ENCODE measurements at places on chromosomes 6 and 20.

- no peak for DNase-seq
These were observed 137.0 kb upstream of the TNFAIP3 start for GRCh38 chr6:137729866-137730629.

DNA sequence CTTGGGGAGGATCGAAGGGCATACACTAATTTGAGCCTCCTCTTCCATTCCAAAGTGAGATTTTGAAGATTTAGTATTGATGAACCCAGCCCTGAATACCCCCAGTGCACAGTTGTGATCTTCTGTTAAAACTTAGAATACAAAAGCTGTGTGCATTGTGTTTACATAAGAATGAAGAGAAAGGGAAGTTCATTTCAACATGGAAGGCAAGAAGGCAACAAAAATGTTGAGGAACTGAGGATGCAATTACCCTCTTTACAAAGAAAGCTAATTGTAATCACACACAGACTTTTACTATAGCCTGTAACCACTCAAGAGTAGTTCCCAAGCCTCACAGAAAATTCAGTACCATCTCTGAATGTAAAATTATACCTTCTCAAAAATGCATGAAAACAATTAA, 49.3 kb downstream of the GFOD1 start:
- DNase-seq, result no peak

DNA sequence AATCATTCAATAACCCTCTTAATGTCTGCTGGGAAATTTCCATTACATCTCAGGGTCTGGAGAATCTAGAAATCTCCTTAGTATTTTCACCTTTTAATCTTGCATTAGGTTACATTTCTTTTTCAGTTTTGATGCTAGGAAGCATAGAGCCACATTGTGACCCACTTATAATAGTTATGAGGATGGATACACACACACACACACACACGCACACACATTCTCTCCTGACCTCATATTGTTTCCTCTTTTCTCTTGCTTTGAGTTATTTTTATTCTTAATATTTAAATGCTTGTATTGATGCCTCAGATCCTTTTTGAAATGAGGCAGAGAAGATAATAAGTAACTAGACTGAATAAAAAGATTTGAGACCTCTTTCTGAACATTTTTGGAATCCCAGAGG, 128.4 kb downstream of the KLHL32 start:
- DNase-seq, result no peak

DNA sequence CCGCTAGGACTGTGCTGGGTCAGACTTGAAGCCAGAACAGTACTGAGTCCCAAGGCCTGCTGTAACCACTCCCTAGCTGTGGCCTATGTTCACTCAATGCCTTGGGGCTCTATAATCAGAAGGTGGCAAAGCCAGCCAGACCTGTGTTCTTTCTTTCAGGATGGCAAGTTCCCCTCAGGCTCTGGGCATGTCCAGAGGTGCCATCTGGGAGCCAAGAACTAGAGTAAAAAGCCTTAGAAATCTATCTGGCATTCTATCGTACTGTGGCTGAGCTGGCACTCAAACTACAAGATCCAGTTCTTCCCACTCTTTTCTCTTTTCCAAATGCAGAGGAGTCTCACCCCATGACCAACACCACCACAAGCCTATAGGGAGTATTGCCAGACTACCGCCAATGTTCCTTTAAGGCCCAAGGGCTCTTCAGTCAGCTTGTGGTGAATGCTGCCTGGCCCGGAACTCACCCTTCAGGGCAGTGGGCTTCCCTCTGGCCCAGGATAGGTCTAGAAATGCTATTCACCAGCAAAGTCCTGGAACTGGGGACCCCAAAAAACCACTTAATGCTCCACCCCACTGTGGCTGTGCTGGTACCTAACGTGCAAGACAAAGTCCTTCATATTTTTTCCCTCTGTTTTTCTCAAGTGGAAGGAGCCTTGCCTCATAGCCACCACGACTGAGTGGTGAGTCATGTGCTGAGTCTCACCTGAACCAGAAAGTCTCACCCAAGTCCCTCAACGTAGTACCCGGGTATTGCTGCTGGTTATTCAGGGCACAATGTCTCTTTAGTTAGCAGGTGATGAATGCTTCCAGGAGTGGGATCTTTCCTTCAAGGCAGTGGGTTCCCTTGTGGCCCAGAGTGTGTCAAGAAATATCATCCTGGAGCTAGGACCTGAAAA, 8.6 kb upstream of the SIRPB2 start:
- peak; percentile 15 for DNase-seq

DNA sequence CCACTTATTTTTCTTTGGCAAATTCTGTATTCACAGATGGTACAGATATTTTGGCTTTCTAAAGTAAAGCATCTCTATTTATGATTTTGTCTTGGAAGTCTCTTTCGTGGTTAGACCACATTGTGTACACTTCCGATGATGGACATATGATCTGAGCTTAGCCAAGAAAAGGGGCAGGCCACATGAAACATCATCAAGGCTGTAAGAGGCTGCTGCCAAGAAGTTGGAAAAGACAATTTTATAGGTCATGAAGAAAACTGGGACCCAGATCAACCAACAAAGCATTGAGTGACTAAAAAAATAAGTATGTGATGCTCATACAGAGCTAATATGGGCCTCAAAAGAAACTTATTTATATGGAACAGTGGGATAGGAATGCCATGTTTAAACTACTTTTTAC, 266.4 kb downstream of the HAO1 start:
- no peak for DNase-seq

DNA sequence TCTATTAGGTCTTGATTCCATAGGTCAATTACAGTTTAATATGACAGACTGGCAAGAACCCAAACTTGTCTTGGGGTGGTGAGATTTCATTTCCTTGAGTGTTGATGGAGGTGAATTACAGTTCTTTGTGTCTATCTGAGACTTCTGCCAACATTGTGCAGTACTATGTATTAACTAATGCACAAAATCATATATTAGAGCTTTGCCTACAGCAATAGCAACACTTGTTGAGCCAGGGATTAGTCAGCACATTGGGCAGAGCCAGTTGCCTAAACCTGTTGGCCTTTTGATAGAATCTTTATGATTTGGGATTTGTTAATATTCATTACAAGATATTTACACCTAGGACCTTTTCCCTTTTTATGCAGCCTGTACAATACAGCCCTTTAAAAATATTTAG, 135.3 kb upstream of the CENPW start:
- no peak for DNase-seq

DNA sequence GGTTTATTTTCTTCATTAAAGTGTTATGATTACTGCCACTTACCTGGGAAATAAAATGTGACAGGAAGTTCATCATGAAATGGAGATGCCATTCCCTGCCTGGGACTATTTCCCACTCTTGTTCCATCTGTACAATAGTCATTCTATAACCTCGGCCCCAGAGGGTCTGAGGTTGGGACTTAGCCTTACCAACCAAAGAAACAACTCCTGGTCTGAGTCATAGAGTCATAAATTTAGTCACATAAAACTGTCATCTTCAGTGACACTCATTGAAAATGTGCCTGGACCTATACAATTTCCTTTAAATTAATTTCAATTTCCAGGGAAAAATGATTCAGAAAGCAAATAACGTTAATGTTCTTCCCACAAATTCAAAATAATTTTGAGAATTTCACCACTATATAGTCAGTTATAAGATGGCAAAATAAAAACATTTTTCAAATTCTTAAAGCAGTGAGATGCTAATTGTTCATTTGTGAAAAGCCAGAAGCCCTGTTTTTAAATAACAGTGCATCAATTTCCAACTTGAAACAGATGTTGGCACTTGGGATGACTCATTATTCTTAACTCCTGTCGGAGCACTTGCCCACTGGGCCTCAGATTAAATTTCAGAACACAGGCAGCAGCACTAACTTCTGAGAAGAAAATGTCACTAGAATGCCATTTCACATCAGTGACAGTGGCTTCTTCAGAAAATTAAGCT, 201.2 kb upstream of the SMLR1 start:
- peak; percentile 15 for DNase-seq

DNA sequence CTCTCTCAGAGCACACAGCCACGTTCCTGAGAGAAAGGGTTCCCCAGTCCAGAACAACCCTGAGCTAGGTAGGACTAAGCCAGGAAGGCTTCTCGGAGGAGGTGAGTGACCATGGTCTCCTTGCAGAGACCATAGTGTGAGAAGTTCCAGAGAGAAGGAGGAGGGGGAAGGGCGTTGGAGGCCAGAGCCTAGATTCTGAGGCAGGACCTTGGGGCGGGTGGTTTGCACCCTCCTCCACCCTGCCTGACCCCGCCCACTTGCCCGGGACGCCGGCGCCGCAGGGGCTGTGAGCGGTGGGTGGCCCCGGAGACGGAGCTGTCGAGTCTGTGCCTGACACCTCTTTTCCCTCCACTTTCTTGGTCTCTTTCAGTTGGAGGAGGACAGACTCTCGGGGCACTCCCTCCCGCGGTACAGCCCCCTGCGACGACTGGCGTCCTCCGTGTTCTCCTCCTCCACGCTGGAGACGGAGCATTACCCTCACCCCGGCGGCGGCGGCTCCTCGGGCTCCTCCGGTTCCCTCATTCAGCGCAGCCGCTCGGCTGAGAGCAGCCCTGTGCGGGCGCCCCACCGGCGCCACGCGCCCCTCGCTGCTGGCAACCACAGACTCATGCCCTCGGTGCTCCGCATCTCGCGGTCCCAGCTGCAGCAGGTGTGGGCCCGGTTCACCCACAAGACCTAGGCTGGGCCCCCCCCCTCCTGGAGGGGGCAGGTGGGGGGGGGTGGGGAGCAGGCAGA, 26.2 kb downstream of the TTBK1 start:
- DNase-seq, result peak; percentile 57

- no peak for DNase-seq
These were observed 438.4 kb upstream of the FLRT3 start for GRCh38 chr20:14775778-14776177.

- DNase-seq, result no peak
These were observed 2.3 kb upstream of the SLC23A2 start for GRCh38 chr20:5003626-5004025.

- no peak for DNase-seq
These were observed 27.6 kb downstream of the NCOA5 start for GRCh38 chr20:46062151-46062550.

- DNase-seq, result no peak
These were observed 5.2 kb downstream of the FOXO3 start for GRCh38 chr6:108565893-108566292.

- DNase-seq, result peak; percentile 40
These were observed 1.8 kb upstream of the RBM39 start for GRCh38 chr20:35743693-35744491.

DNA sequence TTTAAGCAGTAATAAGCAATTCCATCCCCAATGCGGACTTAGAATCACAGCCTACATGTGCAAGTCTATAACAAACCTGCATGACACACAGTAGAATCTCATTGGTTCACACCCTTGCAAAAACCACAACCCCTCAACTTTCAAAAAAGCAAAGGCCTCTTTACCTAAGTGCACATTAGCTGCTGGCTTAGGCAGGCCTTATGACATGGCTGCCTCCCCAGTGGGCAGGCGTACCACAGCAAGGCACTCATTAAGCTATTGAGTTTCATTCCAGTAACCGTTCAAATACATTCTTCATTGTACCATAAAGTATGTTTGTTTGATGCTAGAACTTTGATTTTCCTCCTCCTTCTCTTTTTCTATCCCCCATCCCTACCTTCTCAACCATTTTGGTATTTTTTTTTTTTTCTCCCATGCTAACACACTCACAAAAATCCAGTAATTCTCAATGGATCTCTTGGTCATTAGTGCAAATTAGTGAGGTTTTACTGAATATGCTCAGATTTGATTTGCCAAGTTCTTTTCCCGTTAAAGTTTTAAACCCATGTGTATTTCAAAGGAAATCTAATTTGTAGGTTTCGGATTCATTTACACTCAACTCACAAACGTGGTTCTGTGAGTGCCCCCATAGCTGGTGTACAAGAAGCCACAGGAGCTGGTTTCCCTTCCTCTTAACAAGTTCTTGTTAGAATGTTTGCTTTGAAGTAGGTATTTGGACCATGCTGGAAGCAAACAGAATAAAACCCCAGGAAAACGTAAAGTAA, 460.4 kb upstream of the RUNX2 start:
- DNase-seq, result no peak

DNA sequence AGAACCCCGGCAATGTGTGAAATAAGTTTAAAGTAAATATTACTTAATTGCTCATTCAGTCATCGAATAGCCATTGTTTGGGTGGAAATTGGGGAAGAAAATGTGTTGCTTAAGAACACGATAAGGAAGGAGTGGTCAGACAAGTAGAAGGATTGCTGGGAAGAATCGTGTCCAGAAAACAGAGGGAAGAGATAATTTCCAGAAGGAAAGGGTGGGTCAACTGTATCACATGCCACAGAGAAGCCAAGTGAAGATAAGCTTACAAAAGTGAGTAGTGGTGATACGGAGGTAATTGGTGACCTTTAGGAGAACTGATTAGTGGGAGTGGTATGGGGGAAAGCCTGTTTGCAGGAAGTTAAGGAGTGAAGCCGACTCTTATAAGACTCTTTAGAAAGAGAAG, 306.2 kb downstream of the SOX4 start:
- no peak for DNase-seq

DNA sequence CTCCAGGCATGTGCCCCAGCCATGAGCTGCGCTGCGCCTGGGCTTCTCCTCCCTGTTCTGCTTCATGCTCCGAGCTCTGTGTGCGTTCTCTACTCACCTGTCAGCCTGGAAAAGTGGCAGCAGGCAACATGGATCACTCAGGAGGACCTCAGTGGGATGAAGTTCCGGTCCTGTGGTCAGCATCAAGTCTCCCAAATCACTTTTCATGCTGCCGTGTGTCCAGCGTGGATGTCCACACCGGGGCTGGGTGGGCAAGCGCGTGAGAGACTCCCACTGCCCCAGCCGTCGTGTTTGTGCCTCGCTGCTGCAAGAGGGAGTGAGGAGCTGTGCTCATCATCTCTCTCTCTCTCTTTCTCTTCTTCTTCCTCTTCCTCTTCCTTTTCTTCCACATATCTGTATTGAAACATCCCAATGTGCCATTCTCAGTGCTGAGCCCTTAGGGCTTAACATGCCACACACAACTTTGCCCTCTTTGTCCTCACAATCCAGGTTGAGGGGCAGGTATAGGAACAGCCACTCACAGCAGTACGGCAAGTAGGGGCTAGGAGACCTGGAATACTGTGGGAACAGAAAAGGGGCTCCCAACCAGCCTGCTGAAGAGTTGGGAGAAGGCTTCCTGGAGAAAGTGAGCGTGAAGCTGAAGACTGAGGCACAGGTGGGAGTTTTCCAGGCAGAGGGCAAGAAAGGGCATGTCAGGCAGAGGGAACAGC, 3.8 kb upstream of the PDYN start:
- no peak for DNase-seq

DNA sequence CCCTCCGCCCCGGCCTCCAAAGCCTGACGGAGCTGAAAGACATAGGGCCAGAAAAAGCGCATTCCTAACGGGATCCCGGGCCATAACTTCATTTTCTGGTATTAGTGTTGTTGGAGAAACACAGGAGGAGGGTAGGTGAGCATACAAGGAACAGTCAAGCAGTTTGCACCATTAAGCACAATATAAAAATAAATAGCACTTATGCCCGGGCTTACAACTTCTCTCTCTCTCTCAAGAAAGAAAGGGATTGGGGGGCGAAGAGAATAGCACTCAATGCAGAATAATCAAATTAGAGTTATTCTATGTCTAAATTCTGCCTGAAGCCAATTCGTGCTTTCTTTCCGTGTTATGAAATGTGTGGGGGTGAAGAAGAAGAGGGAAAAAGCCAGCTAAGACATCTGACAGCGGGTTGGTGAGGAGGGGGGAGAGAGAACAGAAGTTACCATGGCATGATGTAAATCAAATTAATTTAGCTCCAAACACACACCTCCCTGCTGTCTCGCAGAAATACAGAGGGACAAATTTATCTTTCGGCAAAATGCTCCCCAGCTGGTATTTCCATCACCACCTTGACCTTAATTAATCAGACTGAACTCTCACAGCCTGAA, 508 bp upstream of the METTL24 start:
- DNase-seq, result no peak

- DNase-seq, result no peak
These were observed 318.9 kb downstream of the CLIC5 start for GRCh38 chr6:45696738-45697137.

GRCh38 chr6:63578757-63579156, 6.5 kb downstream of the LOC128125822 start:
- DNase-seq, result no peak
